ENCODE measurements at places on chromosomes 13 and 19.

GRCh38 chr13:98954313-98954712, 23.6 kb downstream of the DOCK9 start:
- DNase-seq = no peak

DNA sequence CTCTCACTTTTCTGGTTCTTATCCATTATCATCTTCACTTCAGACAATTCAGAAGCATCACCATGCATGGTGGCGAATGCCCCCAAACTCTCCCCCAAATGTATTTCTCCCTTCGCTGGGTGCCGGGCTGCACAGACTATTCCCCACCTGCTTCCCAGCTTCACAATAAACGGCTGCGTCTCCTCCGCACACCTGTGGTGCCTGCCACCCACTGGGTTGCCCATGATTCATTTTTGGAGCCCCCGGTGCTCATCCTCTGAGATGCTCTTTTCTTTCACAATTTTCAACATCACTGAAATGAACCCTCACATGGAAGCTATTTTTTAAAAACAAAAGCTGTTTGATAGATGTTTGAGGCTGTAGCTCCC, 2.8 kb upstream of the F10 start:
- no peak for DNase-seq

DNA sequence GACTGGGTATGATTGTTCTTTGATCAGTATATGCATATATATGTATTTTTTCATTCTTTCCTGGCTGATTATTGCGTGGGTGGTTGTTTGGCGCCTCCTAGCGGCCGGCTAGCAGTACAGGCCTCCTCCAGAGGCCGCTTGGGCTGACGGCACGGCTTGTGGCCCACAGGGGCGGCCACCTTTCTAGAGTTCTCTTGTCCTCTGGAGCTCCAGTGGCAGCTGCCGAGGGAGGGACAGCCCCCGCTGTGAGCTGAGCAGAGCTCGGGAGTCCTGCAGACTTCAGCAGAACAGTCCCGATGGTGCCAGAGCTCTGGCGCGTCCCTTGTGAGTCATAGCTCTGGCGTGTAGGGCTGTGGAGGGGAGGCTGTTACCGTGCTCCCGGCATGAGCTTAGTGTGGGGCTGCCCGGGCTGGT, 22.5 kb upstream of the ZNF429 start:
- no peak for DNase-seq

- DNase-seq = no peak
These were observed 191.4 kb downstream of the COL4A1 start for GRCh38 chr13:110115591-110115990.

DNA sequence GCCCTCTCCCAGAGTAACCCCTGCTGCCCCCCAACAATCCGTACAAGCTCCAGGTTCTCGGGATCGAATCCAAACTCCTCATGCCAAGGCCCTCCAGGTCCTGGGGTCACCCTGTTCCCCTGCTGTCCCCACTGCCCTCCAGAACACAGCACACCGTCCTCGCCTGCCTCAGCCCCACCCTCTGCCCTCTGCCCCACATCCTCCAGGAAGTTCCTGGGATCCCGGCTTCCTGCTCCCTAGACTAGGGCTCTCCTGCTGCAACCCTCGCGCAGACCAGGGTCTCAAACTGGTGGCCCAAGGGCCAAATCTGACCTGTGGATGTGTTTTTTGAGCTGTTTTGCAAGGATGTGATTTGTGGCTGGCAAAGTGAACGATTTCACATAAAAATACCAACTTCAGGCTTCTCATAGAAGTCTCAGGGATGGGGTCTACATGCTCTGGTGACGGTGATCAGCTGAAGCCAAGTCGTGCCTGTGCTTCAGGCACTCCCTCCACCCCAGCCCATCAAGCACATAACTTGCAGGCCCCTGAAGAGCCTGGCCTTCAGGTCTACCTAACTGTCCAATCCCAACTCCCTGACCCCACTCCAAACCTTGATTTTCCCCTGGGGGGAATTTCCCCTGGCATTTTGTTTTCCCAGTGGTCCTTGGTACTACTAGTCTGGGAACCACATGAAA, 1.8 kb downstream of the RABAC1 start:
- DNase-seq = no peak

GRCh38 chr13:98847780-98848179, 95.3 kb upstream of the SLC15A1 start:
- no peak for DNase-seq

- DNase-seq = no peak
These were observed 14.5 kb downstream of the ZNF536 start for GRCh38 chr19:30386551-30387143.

- no peak for DNase-seq
These were observed 673 bp downstream of the CTU1 start for GRCh38 chr19:51107406-51108065.

DNA sequence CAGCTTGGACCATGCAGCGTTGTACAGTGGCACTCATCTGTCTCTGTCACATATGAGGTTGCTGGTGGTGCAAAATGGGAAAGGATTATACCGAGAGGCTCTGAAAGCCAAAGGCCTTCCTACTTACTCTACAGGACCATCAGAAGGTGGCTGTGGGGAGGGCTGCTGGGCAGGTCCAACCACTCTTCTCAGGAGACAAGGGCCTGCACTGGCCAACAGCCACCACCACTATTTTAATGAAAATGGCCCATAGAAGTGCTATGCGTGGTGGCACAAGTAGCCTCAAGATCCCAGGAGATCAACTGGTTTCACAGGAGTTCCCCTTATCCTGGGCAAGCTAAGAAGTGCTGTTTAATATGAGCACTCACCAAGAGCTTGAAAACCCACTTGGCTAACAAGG, 52.3 kb downstream of the MRPL57 start:
- DNase-seq = no peak

GRCh38 chr13:50375792-50376191, 360.5 kb downstream of the KCNRG start:
- DNase-seq = no peak

DNA sequence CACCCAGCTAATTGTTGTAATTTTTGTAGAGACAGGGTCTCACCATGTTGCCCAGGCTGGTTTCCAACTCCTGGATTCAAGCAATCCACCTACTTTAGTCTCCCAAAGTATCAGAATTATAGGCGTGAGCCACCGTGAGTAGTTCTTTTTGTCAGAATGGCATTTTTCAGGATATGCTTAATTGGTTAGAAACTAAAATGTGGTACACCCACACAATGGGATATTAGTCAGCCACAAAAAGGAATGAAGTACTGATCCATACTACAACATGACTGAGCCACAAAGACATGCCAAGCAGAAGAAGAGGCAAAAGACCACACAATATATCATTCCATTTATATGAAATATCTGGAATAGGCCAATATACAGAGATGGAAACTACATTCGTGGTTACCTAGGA, 41.7 kb upstream of the MAP3K10 start:
- DNase-seq = no peak

GRCh38 chr19:28785971-28786370, 427.0 kb downstream of the UQCRFS1 start:
- DNase-seq = no peak

- DNase-seq = no peak
These were observed 23.0 kb downstream of the COL4A1 start for GRCh38 chr13:110283736-110284517.

- no peak for DNase-seq
These were observed 1.4 kb downstream of the CERS4 start for GRCh38 chr19:8210421-8211101.

DNA sequence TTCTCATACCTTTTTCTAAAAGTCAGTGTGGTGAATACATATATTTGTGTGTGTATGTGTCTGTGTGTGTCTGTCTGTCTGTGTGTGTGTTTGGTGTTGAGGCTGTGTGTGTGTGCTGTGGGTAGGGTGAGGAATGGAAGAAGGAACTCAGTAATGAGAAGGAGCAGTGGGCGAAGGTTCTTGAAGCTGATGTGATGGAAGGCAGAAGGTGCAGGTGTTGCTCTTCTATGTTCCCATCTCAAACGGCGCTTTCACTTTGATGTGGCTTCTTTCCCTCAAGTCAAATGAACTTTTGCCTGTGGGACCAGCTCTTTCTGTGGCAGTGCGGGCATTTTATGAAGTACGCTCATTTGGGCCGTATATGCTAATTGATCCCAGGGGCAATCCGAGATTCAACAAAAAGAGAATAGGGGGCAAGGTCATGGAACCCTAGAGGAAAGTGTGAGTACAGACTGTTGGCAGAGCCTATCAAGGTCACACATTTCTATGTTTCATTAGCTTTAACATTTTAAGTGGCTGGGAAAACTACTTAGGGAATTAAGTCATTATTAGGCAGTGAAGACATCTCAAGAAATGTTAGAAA, 15.2 kb downstream of the BIVM start:
- DNase-seq = no peak

GRCh38 chr13:73293913-73294523, 235.2 kb downstream of the KLF5 start:
- DNase-seq = no peak

DNA sequence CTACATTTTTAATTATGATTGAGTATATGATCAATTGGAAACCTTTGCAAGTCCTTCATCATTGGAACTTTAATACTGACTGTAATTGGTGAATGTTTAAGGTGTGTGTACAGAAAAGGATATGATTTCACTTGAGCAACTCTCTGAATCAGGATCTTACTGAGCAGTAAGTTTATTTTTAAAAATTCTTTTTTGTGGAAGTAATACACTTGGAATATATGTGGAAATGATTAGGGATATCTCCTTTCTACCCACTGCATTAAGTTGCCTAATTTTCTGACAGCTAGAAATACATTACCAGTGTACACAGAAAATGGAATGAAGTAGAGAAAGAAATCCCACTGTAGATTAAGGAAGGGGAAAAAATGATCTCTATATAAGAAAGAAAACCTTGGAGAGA, 865.8 kb downstream of the PCDH9 start:
- no peak for DNase-seq

DNA sequence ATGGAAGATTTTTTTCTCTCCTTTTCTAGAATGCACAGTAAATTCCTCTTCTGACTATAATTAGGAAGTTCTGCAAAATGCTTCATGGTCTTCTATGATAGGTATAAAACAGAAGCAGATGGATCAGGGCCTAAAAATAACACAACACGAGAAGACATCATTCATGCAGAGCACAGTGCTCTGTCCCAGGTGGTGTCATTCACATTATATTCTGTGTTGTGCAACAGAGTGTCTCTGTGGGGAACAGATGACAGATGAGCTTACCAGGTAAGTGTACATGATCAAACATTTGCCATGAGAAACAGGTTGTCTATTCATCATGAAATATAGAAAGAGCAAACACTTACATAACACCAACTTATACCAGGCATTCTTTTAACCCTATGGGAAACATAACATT, 288.3 kb downstream of the KCTD12 start:
- DNase-seq = no peak

DNA sequence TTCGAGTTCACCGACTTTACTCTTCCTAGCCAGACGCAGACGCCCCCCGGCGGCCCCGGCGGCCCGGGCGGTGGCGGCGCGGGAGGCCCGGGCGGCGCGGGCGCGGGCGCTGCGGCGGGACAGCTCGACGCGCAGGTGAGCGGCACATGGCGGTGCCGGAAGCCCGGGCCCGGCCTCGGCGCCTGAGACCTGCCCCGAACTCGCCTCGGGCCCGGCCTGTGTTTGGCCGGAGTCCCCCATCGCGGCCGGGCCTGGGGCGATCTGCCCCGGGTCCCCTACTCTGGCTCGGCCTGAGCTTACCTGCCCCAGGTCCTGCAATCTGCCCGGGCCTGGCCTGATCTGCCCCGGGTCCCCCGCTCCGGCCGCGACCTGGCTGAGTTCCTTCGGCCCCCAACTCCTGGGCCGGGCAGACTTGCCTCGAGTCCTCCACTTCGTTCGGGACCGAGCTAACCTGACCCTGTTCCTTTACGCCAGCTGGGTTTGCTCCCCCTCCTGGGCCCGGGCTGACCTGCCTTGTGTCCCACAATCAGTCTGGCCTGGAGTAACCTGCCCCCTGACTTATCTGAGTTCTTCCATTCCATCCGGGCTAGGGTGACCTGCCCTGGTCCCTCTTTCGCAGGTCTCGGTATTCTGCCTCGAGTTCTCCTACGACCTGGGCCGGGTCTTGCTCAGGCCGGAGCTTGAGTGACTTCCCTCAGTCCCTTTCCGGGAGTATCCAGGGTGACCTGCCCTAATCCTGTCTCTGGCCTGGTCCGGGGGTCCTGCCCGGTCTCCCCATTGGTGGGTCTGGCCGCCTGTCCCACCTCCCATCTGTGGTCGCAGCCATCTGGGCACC, 764 bp downstream of the UPF1 start:
- no peak for DNase-seq

GRCh38 chr13:60590800-60591747, 194.1 kb downstream of the TDRD3 start:
- no peak for DNase-seq

GRCh38 chr13:106474912-106475311, 60.5 kb downstream of the EFNB2 start:
- no peak for DNase-seq

GRCh38 chr13:93502987-93503615, 276.5 kb downstream of the GPC6 start:
- DNase-seq = no peak

GRCh38 chr13:43664700-43665191, 122.0 kb downstream of the ENOX1 start:
- DNase-seq = no peak

DNA sequence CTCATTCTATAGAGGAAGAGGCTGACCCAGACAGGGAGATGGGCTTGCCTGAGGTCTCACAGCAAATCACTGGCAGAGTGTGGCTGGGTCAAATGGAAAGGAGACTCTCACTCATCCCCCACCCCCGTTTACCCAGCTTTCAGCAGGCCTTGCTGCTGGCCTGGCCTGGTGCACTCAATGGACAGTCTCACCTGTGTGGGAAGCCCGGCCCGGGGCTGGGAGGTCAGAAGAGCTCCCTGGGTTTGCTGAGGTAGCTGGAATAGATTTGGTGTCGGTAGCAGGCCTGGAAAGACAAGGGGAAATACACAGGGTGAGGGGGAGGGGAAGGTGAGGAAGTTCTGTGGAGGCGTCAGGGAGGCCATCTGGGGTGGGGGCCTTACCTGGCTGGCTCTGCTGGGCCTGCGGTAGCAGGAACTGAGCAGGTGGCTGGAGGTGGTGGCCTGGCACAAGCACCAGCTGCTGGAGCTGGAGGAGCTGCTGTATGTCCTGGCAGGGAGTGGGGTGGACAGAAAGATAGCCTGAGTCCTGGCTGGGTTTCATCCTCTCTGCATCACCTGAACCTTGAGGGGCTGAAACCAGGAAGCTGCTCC, 23.5 kb downstream of the ZNF574 start:
- DNase-seq = no peak

DNA sequence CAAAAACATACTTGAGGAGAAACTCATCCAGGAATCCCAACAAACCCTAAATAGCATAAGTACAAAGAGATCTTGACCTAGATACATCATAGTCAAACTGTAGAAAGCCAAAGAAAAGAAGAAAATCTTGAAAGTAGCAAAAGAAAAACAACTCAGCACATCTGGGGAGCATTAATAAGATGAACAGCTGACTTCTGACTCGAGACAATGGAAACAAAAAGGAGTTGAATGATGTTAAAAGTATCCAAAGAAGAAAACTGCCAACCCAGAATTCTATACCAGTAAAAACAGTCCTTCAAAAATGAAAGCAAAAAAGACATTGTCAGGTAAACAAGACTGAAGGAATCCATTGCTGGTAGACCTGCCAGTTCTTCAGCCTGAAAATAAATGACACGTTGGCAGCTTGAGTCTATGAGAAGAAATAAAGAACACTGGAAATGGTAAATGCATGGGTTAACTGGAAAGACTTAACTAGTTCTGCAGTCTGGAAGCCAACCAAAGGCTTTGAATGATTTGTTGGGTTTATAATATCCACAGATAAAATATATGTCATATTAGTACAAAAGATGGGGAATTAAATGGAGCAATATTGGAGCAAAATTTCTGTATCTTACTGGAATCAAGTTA, 46.8 kb downstream of the TSSK6 start:
- DNase-seq = no peak

- no peak for DNase-seq
These were observed at the start of gene ZNF536 for GRCh38 chr19:30371960-30372824. ZNF536 (plus strand) TSS chr19:30372384; CDS start chr19:30443563, 71,179 bp downstream.
